ENCODE measurements at places on chromosomes 4 and X. TPM values are rescaled to one million over a fixed set of nuclear protein-coding genes. Genes with fewer than 3 reads are reported as not detected.

GRCh38 chr4:73387552-73387951 is 16.5 kb upstream of the ALB start:
- no peak for DNase-seq

DNA sequence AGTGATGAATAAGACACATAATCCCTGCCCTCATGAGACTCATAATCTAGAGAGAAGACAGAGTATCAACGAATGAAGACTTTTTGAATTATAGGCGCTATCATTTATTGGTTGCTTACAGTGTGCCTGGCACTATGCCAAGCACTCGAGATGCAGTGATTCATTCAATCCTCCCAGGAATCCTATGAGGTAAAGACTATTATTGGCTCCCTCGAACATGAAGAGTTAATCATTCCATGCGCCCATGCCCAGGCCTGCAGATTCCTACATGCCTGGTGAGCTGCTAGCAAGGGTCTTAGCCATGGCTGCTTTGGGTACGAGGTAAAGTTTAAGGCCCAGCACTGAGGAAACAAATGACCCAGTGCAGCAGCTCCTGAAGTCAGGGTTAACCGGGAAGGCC is 47.0 kb downstream of the TEX13B start:
- DNase-seq: no peak

DNA sequence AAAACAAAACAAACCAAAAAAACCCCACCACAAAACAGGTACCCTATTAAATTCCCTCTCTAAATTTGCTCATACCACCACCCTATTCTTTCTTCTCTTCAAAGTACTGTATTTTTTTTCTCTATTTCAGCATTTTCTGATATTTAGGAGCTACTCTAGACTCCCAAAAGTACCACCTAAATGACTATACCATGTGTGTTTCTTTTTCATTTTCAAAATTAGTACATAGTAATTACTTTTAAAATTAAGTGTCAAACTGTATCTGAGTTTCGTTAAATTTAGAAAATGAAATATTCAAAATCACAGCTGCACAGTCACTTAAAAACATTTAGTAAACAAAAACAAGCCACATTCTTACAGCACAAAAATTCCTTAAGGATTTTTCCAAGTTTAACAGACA is 161.7 kb downstream of the FBXW7 start:
- no peak for DNase-seq

- no peak for DNase-seq
These were observed 225.0 kb upstream of the CXXC4 start for GRCh38 chr4:104719539-104720230.

Gene SERTM2
- polyA plus RNA-seq: 0.24 TPM

Data from adrenal gland (tissue), 19 donors.